ENCODE measurements at places on chromosomes 7 and 10.

- DNase-seq = no peak
Observed at GRCh38 chr10:23015021-23015707, 80.2 kb upstream of the MSRB2 start.

DNA sequence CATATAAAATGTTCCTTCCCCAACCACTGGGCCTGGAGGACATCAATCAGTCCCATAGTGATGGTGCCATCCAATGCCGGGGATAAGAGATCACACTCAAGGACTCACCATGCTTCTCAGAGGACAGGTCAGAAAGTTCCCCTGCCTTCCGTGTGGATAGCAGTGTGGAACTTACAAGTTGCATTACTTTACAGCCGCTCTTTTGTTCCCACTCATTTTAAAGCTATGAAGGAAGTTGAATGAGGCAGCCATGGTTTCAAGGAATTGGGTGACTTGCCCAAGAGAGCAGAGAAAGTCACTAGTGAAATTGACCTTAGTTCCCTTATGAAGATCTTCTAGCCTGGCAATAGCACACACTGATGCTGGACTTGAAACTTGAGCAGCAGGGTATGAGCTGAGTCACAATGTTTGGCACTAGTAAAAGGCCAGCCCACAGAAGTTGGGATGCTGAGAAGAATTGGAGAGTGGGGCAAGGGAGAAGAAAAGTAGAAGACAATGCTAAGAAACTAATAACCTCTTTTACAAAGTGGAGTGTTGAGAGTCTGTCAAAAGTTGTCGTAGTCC lies 78.7 kb downstream of the CXCL12 start:
- DNase-seq = no peak

DNA sequence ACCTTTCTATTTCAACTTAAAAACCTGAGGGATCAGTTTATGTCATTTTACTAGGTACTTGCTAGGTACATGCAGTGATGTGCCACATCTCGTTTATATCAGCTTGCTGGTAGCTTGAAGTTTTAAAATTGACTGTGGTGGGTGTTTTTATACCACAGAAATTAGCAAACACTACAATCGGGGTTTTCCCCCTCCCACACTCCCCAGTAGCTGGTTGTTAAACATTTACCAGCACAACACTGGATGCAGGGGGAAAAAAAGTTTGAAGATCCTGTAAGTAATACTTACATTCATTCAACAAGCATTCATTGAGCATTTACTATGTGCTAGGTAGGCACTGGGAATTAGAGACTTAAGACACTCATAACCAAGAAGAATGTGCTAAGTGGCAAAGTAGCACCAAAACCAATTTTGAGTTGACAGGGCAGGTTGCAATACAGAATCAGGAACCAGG lies 32.6 kb downstream of the USP6NL start:
- no peak for DNase-seq

- DNase-seq = no peak
Observed at GRCh38 chr10:79051766-79052165, 17.0 kb upstream of the ZMIZ1 start.

- DNase-seq = no peak
Observed at GRCh38 chr10:74620626-74621025, 205.8 kb upstream of the KAT6B start.

GRCh38 chr7:81211934-81212320 lies 293.1 kb upstream of the SEMA3C start:
- DNase-seq = no peak

GRCh38 chr7:142188846-142189245 lies 69.0 kb downstream of the PRSS58 start:
- no peak for DNase-seq

GRCh38 chr7:5533821-5534367 lies 110.3 kb upstream of the TNRC18 start:
- no peak for DNase-seq

DNA sequence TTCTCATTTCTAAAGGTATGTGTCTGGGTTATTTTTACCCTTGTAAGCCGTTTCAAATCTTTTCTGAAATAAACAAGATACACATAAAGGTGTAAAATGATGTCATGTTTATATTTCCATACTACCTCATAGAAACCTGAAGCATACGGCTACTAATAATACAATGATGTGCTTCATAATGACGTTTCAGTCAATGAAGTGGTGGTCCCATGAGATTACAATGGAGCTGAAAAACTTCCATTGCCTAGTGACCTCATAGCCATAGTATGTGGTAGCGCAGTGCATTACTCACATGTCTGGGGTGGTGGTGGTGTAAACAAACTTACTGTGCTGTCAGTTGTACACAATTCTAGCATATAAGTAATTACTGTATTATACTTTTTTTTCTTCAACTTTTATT lies 24.9 kb downstream of the EPDR1 start:
- no peak for DNase-seq

DNA sequence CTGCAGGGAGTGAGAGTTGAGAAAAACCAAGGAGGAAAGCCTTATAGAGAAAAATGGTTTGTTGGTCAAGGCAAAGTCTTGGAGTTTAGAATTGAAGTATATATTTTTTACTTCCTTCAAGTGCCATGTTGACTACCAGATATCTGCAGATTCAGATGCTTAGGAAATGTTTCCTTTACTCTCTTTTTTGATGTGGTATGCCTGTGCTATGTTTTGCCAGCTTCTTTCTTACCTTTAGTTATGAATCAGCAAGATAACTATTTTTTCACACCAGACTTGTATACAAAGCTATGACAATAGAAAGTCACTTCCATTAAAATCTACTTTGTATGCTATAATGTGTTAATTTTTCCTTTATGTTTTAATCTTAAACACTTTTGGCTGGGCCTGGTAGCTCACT lies 3.6 kb downstream of the R3HCC1L start:
- DNase-seq = no peak

- no peak for DNase-seq
Observed at GRCh38 chr10:124517461-124517860, 55.8 kb downstream of the LHPP start.

GRCh38 chr10:44965651-44966097 lies 6.1 kb downstream of the RASSF4 start:
- no peak for DNase-seq

DNA sequence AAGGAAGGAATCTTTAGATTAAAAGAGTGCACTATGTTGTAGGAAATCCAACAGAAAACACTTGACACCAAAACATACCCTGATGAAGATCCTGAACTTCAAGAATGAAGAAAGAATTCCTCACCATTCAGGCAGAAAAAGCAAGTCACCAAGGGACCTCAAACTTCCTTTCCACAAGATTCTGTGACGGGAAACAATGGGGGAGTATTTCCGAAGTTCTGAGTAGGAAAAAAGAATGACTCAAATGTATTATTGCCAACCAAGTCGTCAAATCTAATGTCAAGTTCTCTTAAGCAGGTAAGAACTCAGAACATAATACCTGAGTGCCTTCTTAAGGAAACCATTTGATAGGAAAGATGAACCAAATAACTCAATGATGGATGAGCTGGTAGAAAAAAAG lies 44.7 kb upstream of the MTURN start:
- no peak for DNase-seq

DNA sequence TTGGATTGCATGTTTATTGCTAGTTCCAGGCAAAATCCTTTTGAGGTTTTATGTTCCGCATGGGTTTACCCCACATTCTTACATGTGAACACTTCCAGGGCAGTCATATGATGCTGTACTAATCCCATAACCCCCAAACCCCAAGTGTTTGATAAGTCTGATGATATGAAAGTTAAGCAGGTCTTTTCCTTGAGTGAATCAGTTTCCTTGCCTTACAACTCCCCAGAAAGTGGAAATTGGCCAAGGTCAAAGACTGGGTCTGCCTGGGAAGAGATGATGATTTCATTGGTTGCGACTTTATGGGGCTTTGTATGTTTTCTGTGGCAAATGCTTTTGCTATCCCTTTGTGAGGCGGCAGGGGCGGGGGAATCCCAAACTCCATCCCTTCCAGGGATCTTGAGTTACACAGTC lies 24.7 kb downstream of the AFAP1L2 start:
- no peak for DNase-seq

DNA sequence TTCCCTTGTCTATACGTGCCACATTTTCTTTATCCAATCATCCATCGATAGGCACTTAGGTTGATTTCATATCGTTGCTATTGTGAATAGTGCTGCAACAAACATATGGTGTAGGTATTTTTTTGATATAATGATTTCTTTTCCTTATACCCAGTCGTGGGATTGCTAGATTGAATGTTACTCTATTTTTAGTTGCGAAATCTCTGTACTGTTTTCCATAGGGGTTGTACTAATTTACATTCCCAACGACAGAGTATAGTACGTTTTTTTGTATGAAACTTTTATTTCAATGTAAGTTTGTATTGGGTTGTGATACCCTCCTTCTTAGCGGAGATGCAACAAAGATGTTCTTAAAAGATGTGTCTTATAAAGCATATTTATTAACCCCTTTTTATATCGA lies 30.0 kb downstream of the AKR1B1 start:
- no peak for DNase-seq

DNA sequence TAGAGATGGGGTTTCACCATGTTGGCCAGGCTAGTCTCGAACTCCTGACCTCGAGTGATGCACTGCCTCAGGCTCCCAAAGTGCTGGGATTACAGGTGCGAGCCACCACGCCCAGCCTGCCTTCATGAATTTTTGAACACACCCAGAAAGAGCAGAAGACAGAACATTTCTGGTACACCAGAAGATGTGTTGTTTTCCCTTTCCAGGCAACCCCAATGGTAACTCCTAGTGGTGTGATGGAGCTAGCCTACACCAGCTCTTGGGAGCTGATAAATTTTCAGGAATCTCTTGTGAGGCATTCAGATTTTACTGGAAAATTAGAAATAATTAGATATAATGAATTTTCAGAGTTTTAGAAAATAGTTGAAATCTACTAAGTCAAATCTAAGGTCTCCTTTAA lies 904 bp upstream of the CCDC7 start:
- no peak for DNase-seq

DNA sequence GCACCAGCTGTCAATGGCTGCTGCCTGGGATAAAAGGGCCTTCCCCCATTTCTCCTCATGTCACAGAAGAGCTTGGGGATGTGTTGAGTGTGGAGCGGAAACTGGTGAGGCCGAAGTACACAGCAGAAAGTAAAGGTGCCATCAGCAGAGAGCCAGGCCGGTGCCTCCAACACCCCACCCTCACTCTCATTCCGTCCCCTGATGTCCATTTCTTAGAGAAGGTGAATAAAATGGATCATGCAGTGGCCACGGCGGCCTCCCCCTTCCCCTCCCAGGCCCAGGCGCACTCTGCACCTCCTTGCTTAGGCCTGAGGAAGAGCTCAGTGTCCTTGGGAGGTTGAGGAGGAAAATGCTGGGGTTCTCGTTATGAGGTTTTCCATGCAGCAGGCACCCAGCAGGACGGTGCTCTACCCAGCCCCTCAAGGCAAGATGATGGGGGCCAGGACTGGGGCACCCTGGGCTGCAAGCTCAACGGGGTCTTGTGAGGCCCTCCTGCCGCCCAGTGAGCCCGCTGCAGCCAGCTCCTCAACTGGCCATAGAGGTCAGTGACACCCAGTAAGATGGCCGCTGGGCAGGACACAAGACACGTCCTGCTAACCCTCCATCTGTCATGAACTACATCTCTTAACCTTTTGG lies 163.9 kb downstream of the ADARB2 start:
- DNase-seq = no peak

DNA sequence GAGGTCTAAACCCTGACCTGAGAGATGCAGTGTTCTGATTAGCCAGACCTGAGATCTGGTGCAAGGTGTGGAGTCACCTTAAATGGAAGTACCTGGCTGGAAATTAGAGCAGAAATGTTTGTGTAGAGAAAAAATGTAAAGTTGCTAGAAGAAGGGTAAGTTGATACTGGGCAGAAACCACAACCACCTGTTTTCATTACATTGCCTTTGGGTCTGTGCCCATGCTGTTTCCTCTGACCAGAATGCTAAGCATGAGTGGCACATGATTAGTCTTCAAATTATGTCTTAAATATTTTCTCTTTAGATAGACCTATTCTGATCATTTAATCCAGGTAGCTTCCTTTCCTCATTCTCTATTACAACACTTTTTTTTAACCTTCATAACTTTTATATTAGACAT lies 69.0 kb downstream of the CASD1 start:
- no peak for DNase-seq

GRCh38 chr7:73681031-73681430 lies 2.2 kb downstream of the DNAJC30 start:
- DNase-seq = no peak

DNA sequence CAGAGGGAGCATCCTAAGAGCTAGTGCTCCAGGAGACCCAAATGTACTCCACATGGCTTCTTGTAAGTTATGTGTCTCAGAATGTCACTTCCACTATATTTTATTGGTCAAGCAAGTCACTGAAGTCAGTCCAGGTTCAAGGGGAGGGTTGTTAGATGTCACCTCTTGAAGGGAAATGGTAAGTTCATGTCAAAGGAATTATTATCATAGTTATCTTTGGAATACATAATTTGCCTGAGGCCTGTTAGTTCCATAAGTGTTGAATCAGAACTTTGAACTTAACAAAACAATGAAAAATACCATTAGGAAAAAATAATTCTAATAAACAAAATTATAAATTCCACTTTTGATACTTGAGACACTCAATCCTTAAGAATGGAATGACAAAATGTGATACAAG lies 30.6 kb downstream of the STAM start:
- DNase-seq = no peak

GRCh38 chr7:85133560-85133959 lies 53.3 kb downstream of the SEMA3D start:
- DNase-seq = no peak

GRCh38 chr7:2162959-2163358 lies 69.8 kb downstream of the MAD1L1 start:
- no peak for DNase-seq

DNA sequence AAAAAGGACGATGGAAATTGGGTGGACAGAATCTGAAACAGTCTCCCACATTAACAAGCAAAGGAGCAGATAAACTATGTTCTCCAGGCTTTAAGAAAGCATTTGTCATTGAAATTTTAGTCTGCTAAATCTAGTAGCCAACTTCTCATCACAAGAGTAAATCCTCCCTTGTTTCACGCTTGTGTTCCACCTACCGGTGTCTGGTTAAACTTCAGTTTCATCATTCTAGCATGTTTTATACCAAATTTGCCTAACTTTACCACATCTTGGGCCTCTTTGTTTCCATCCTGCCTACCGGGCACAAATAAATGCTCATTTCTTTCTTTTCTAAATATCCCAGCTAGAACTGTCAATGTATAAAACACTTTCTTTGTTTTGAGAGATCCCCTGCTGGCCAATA lies 5.8 kb downstream of the LIPA start:
- DNase-seq = no peak

- DNase-seq = no peak
Observed at GRCh38 chr7:45007571-45008328, 7.7 kb downstream of the CCM2 start.

- peak; percentile 85 for DNase-seq
Observed at GRCh38 chr7:584122-584465, 64.4 kb upstream of the PDGFA start.

GRCh38 chr7:106597751-106598546 lies 63.0 kb downstream of the CCDC71L start:
- no peak for DNase-seq

GRCh38 chr7:150958062-150958552 lies 20.0 kb downstream of the KCNH2 start:
- DNase-seq = no peak

DNA sequence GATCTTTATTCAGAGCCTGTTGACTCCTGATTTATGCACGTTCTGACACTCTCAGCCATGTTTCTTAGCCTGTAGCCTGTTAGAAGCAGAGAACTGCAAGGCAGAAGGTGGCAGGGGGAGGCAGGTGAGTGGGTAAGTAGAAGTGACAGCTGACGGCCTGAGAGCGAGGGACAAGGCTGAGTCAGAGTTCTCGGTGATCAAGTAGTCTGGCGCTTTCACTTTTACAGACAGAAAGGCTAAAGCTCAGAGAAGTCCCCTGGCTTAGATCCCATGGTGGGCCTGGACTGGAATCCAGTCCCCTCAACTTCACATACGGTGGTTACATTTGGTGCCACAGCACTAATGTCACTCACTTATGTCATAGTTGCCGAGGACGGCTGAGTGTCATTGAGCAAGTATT lies 139.0 kb downstream of the TACC2 start:
- no peak for DNase-seq
